ENCODE measurements at places on chromosomes 16 and 17.

- H3K27ac ChIP-seq: peak overlapping the region; percentile 92
- peaks cover 43% of the 10 kb centered on the region for H3K4me1 ChIP-seq
- peak; percentile 75 for DNase-seq
- peak overlapping the region; percentile 96 for H3K4me3 ChIP-seq
- no peaks in the 10 kb centered on the region for H3K27me3 ChIP-seq
Measured at GRCh38 chr17:51120357-51120738, 320 bp downstream of the SPAG9 start.

- DNase-seq: no peak
- no peak overlapping the region for H3K4me3 ChIP-seq
- no peak overlapping the region for H3K27ac ChIP-seq
Measured at GRCh38 chr16:8099586-8099985, 490.7 kb downstream of the TMEM114 start.

- no peak for DNase-seq
- peaks cover 43% of the 10 kb centered on the region for H3K4me1 ChIP-seq
- H3K36me3 ChIP-seq: no peaks in the 10 kb centered on the region
- no peak overlapping the region for H3K4me3 ChIP-seq
- H3K27ac ChIP-seq: no peak overlapping the region
Measured at GRCh38 chr17:57463103-57463885, 207.0 kb downstream of the MSI2 start.

DNA sequence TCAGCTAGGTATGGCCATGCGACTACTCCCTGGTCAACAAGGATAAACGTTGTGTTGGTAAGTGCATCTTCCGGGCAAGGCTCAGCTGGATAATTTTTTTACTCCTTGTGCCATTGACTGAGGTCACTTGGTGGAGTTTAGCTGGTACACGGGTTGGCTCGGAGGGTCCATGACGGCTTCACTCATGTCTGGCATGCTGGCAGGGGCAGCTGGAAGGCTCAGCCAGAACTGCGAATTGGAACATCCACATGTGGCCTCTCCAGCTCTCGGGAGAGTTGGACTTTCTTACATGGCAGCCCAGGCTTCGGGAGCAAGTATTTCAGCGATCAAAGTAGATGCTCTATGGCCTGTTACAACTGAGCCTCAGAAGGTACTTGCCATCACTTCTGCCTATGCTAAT is 31.5 kb upstream of the CRYBA1 start:
- no peaks in the 10 kb centered on the region for H3K27me3 ChIP-seq
- DNase-seq: no peak
- H3K4me1 ChIP-seq: peaks cover 8% of the 10 kb centered on the region
- H3K27ac ChIP-seq: no peak overlapping the region
- no peak overlapping the region for H3K4me3 ChIP-seq

DNA sequence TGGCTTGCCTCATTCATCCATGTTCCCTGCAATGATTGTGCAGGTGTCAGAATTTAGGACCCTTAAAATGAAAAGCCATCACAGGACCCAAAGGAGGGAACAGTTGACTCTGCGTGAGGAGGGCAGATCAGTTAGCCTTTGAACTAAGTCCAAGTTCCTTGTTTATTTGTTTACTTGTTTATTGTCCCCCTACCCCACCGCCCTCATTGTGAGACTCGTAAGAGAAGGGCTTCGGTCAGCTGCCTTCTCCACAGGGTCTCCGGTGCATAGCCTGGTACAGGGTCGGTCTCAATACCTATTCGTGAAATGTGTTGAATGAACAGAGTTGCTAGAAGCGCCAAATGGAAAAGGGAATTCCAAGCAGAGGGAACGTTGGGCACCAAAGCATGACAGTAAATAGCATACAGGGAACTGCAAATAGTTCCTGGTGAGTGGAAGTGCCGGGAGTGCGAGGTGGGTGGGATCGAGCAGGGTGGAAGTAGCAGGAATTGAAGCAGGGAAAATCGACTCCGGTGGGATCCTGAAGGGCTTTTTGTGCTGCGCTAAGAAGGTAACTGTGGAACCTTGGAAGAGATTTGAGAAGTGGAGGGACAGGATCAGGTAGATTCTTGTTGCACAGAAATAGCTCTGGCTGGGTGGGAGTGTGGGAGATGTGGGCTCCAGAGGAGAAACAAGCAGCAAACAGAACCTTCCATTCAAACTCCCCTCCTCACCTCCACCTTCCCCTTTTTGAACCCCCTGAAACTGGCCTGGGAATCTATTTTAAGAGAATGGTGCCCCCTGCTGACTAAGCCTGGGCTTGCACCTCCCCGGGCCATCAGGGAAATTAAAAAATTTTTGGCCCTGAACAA is 12.7 kb downstream of the SLC35B1 start:
- H3K4me3 ChIP-seq: no peak overlapping the region
- no peaks in the 10 kb centered on the region for H3K27me3 ChIP-seq
- H3K27ac ChIP-seq: no peak overlapping the region
- H3K36me3 ChIP-seq: peaks cover 4% of the 10 kb centered on the region

DNA sequence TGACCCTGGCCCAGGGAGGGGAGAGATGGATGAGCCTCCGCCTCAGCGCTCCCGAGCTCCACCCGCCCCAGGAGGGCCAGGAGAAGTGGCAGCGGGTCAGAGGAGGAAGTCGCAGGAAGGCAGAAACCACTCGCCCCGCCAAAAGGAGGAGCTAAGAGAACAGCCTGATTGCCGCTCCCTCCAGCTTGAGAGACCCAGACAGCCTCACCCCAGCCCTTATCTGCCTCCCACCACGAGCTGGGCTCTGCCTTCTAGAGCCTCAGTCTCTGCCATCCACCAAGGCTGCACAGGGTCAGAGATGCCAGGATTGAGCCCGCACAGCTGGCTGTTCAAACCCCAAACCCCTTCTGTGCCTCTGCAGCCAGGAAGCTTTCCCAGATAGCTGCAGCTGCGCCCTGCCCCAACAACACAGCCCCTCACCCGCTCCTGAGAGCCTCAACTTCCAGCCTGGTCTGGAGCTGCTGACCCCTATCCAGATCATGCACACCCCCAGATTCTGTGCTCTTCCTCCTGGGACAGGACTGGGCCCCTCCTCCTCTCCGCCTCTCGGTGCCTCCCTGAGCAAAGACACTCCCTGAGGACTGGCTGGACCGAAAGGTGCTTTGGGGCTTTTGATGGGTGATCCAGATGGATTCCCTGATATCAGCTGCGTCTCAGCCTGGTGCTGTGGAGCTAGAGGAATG is 1.0 kb upstream of the ATP2A3 start:
- no peaks in the 10 kb centered on the region for H3K27me3 ChIP-seq
- H3K4me1 ChIP-seq: peaks cover 52% of the 10 kb centered on the region
- DNase-seq: peak; percentile 44
- peaks cover 6% of the 10 kb centered on the region for H3K36me3 ChIP-seq

- H3K27me3 ChIP-seq: no peaks in the 10 kb centered on the region
- no peak for DNase-seq
- H3K4me3 ChIP-seq: no peak overlapping the region
- H3K27ac ChIP-seq: no peak overlapping the region
- no peaks in the 10 kb centered on the region for H3K36me3 ChIP-seq
Measured at GRCh38 chr17:66445229-66445628, 142.8 kb downstream of the PRKCA start.

DNA sequence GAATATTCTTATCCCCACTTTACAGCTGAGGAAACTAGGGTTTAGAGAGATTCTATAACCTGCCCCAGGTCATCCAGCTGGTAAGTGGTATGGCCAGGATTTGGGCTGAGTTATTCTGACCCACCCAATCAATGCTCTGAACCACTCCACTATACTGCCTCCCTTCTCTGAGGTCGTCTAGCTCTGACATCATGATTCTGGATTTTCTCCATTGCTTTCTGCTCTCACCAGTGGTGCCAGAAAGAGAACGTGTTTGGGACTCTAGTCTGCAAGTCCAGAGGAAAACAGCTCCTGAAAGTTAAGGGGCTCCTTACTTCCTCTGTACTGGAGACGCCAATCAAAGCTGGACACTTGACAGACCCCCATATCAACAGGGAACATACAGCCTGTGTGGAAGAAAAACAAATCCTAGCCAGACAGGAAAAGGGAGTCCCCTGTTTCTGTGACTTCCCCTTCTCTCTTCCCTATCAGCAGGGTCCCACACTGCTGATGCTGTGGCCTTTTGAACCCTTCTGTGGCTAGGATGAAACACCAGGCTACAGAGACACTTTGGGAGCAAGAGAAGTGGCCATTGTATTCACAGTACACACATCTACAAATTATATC is 6.0 kb upstream of the EZH1 start:
- H3K4me1 ChIP-seq: no peaks in the 10 kb centered on the region
- H3K27me3 ChIP-seq: peaks cover 5% of the 10 kb centered on the region
- H3K36me3 ChIP-seq: no peaks in the 10 kb centered on the region
- H3K27ac ChIP-seq: no peak overlapping the region

DNA sequence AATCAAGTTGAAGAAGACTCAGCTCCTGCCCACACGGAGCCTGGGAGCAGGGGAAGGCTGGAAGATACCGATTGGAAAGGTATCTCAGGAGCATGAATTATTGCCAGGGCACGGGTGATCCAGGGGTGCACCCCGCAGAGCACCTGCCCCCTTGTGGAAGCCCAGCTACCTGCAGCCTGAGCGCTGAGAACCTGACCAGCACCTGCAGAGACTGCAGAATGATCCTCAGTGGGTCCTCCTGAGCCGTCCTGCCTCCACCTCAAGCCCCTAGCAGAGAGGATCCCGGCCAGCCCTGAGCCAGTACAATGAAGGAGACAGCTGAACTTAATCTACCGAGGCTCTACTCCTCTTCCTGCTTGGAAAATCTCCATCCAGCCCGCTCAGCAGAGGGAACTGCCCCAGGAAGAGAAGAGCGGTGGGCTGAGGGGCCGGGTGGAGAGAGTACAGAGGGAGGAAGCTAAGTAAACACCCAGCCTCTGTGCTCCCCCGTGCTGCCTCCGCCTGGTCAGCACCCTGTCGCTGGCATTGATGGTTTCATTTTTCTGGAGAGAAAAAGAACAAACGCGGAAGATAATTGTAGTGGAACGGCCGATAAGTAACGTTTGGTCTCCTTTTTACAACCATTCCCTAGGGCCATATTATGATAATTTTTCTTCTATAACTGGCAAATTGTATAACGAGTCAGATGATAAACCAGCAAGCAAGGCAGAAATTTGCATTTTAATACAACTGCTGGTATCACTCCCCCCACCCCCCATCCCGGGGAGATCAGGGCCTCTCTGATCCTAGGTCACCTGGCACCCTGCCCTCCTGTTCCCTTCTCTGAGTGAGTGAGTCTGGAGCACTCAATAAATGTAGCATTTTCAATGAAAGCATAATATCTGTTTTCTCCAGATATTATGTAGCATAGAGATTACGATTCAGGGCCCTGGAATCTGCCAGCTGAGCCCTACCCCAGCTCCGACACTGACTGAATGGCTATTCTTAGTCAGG is 204.5 kb upstream of the RPL38 start:
- H3K36me3 ChIP-seq: no peaks in the 10 kb centered on the region
- no peak overlapping the region for H3K4me3 ChIP-seq
- no peak overlapping the region for H3K27ac ChIP-seq
- no peaks in the 10 kb centered on the region for H3K4me1 ChIP-seq
- peak; percentile 72 for DNase-seq

GRCh38 chr16:89808475-89808874 is 8.0 kb downstream of the FANCA start:
- no peak for DNase-seq
- no peak overlapping the region for H3K4me3 ChIP-seq

All from CD4-positive, alpha-beta T cell (primary cell).